NCI-H774 (cell line): ENCODE measurements at places on chromosomes 3 and 15.

DNA sequence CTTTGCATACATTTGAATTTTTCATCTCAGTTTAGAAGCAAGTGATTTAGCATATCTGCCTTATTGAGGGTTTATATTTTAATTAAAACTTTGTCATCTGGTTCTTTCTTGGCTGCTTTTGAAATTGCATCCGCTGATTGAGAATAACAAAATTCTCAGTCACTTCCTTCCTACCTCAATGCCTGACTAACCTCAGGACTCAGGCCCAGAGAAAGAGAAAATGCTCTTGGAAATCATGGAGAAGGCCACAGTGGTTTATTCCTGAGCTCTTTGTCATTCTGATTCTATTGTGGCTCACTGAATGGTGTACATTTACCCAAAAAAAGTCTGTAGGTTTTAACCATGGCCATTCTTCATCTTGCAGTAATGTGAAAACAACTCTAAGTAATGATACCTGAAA, 533.9 kb downstream of the TBL1XR1 start:
- no peak for DNase-seq

DNA sequence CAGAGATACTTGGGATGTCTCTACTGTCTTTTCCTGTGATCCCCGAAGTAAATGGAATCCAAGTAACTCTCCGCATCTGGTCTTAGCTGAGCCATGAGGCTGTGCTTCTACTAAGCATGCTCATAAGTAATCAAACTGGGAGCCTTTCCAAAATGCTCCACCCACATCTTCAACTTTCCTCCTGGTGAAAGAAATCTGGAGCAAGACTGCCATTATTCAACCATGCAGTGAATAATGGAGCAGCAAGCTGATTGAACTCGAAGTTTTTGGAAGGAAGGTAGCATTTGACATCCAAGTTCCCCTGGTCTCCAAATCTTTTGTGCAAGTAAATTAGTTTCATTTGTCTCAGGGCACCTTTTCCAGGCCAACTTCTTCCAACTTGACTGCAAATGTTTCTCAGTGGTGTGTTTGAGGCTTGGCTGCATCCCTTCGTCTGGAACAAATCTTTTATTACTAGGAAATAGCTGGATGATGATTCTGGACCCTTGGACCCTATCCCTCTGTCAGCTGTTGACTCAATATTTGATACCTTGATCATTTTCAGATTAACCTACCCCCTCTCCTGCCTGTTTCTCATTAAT, 19.4 kb downstream of the GXYLT2 start:
- no peak for DNase-seq

DNA sequence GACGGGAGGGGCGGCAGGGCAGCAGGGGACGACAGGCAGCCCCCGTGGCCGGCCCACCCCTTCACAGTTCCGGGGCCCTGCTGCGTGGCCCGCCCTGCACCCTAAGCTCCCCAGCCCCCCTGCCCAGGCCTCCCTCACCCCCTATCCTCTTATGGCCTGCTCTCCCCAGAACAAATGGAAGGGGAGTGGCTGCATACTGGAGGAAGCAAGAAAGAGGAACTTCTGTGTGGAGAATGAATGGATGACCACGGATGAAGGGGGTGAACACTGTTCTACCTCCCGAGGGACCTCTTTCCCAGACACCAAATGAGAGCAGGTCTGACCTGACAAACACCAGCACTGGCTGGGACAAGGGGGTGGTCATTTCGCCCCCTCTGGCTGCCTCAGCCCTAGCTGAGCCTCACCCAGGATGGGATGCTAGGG, 25.0 kb downstream of the SEC61A1 start:
- no peak for DNase-seq

DNA sequence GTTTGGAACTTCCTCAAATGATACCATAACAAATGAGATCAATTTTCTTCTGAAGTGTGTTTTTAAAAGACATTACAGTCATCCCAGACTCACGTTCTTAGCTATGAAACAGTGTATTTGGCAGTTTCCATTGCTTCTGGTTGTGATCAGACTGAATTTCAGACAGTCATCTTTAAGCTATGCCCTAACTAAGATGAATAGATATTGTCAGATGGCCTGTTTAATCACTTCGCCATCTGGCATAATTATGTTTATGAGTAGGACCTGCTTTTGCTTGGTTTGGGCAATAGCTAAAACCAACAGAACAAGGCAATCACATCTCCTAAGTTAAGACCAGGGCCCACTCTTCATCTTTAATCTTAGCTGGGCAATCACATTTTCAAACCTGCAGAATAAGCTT, 313.1 kb downstream of the SV2B start:
- no peak for DNase-seq

DNA sequence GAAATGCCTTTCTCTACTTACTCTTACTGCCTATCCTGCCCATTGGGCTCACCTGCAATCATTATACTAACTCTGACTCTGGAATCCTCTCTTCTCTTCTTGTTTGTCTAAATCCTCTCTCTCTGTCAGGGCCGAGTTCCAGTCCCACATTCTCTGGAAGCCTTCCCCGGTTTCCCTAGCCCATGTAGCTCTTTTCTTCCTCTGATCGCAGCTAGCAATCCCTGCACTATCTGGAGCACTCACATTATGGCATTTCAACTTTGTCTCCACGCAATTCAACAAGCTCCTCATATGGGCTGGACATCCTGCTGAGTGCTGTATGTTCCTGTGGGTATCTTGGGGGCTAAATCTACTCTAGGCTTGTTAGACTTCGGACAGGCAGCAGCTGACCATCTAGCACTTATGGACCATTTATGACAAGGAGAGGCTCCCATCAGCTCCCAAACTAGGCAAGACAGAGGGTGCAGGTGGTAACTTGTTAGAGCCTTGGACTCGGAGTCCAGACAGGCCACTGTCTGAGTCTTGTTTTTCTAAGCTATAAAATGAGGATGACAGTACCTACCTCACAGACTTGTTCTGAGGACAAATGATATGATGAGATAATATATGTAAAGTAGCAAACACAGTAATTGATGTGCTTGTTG, 58.3 kb downstream of the EPHB3 start:
- DNase-seq = no peak

GRCh38 chr3:153150991-153151390, 11.0 kb upstream of the RAP2B start:
- no peak for DNase-seq

- DNase-seq = peak; percentile 29
Observed at GRCh38 chr3:94159062-94159828, 96.4 kb downstream of the NSUN3 start.

DNA sequence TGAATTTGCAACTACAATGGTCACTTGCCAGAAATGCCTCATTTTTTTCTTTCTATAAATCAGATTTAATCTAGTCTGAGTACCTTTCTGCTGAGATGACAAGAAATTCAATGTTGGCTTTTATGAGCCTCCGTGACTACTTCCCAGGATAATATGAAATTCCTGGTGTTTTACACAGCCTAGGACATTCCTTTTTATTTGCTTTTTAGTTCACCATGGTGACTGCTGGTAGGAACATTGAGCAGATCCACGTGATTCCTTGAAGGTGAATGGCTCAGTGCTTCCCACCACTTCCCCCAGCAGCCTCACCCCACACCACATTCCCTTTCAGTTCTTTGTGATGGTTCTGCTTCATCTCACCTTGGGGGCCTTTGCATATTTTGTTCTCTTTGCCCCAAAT, 4.3 kb upstream of the NPTN start:
- DNase-seq = no peak

GRCh38 chr3:196135693-196136639, 54.1 kb upstream of the TFRC start:
- DNase-seq = no peak

- DNase-seq = no peak
Observed at GRCh38 chr3:166661621-166662020, 718.5 kb downstream of the ZBBX start.

GRCh38 chr15:31254431-31255175, 72.0 kb upstream of the KLF13 start:
- DNase-seq = no peak

GRCh38 chr3:127043041-127043641, 60.2 kb downstream of the PLXNA1 start:
- no peak for DNase-seq

DNA sequence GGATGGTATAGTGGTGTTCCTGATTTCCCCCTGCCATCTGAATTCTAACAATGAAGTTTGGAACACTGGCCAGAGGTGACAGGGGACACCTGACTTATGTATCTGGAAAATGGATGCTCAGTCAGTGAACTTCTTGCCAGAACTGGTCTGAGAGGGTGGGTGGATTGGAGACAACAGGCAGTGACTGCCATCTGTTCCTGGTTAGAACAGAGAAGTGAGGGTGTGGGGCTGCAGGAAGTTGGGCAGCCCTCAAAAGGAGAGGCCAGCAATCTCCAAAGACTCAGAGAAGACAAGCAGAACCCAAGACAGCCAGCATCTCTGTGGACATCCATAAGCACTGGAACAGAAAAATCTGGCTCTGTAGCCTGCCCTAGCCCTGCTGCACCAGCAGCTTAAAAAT, 50.5 kb downstream of the ANP32A start:
- no peak for DNase-seq

- no peak for DNase-seq
Observed at GRCh38 chr3:15536856-15537255, 15.3 kb upstream of the COLQ start.

DNA sequence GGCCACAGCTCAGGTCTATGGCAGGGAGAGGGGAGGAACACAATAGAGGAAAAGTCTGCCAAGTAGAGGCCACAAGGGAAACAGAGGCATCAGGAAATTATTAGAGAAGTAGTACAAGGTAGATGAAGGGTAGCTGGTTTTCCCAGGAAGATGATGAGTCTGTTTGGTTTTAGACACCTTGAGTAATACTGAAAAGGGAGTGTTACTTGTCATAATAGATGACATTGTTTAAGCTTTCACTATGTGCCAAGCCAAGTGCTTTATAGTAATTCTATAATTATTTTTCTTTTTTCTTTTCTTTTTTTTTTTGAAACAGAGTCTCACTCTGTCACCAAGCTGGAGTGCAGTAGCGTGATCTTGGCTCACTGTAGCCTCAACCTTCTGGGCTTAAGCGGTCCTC, 13.7 kb downstream of the PXK start:
- no peak for DNase-seq

GRCh38 chr3:111541911-111542483, at the start of gene CD96:
CD96 (plus strand) TSS chr3:111542197; CDS start chr3:111542249, 52 bp downstream.
- DNase-seq = no peak

- no peak for DNase-seq
Observed at GRCh38 chr3:149701977-149702350, 44.1 kb upstream of the WWTR1 start.

DNA sequence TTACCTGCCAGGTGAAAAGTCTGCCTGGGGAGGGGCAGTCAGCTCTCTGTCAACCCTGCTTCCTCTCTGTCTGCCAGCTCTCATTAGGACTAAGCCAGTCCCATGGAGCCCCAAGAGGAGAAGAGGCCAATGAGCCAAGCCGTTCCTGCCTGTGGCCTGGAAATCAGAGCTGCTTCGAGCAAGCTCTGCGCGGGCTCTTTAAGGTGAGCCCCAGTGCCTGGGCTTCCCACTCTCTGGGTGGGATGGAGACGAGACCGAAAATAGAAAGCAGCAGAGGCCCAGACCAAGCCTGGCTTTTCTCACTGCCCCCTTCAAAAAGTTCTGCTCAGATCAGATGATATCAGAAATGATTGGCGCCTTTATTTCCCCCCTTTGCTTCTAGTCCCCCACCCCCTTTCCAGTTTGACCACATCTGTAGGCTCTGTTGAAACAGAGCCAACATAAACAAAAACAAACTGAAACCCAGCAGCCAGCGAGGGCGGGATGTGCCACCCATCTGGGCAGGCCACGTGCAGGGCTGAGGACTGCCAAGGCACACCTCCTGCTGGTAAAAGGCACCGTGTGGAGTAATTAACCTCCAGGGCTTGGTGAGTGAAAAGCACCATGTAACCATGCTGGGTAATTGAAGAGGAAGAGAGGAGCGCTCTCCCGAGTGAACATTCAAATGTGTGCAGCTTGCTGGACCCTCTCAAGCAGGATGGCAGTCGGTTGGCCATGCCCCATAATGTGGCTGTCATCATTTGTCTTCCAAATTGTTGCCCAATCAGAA, 471.0 kb upstream of the PROK2 start:
- DNase-seq = peak; percentile 63

DNA sequence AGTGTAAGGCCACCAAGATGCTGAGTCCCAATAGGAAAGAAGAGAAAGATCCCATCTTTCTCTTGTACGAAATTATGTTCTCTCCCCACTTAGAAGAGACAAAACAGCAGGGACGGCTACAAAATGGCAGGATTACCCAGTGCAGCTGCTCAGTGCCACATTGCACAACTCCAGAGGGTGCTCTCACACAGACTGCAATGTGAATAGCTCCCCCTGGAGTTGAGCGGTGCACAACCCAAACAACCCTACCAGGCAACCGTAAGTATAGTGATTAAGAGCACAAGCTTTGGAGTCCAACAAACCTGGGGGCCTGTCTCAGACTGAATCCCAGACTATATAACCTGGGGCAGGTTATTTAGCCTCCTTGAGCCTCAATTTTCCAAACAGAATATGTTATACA, 3.1 kb upstream of the BHLHE40 start:
- peak; percentile 62 for DNase-seq

DNA sequence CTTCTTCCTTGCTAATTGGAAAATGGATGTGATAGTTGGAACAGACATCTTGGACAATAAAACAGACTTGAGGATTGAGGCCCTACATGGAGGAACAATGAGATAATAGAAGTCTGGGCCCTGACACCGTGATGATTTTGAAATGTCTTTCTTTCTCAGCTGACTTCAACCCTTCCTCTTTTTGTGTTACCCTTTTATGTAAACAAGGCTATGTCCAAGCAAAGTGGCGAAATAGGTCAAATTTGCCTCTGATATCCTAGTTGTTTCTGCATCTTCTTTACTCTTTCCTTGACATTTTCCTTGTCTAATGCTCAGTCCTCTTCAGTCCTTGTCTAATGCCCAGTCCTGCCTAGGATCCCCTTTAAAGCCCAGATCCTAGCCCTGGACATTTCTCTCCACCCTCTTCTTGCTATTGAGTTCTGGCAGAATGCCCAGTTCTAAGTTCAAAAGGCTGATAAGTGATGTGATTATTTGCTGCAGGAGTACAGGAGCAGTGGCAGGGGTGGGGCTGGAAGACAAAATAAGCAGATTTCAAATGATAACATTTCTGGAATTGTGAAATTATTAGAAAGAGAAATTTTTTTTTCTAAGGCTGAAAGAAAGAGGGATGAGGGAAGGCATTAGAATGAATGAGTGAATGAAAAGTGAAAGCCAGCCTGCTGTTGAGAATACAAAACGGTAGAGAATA, 6.5 kb upstream of the VPS8 start:
- DNase-seq = peak; percentile 80

DNA sequence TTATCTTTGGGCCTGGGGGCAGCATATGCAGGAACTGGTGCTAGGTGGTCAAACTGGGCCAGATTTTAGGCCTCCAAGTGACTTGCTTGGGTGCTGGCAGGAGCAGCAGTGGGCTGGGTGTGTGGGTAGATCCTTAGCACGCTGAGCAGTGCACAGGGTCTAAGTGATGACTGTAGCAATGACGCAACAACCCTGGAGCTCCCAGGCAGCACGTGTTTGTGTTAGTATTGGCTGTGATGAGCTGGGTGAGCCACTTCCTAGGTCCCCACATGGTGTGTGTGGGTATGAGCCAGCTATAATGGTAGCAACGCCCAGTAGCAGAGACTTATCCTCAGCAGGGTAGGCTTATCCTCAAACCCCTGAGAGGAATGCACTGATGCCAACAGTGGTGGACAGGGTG, 570.6 kb upstream of the ROBO1 start:
- no peak for DNase-seq
